ENCODE measurements at places on chromosomes 1 and 21.

GRCh38 chr1:69700770-69701169 lies 133.0 kb downstream of the LRRC7 start:
- DNase-seq: no peak

GRCh38 chr1:10031461-10031860 lies 1.3 kb upstream of the UBE4B start:
- DNase-seq: no peak

DNA sequence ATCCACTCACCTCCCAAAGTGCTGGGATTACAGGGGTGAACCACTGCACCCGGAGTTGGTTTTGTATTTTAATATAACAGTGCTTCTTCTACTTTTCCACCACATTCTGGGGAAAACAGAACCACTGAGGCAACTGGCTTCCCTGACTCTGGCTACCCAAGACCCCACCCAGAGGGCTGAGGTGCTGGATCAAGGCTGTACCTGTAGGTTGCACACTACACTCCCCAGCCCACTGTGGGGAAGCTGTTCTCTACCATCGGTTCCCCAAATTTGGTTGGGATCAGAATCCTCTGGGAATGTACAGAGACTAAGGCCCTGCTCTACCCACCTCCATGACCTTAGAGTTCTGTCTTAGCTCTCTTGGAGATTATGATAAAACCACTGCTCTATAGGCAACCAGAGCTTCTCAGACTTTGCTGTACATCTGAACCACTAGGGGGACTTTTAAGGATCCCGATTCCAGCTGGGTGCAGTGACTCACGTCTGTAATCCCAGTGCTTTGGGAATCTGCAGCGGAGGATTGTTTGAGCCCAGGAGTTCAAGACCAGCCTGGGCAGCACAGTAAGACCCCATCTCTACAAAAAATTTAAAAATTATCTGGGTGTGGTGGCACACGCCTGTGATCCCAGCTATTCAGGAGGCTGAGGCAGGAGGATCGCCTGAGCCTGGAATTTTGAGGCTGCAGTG lies 51.6 kb downstream of the GNG4 start:
- DNase-seq: no peak

DNA sequence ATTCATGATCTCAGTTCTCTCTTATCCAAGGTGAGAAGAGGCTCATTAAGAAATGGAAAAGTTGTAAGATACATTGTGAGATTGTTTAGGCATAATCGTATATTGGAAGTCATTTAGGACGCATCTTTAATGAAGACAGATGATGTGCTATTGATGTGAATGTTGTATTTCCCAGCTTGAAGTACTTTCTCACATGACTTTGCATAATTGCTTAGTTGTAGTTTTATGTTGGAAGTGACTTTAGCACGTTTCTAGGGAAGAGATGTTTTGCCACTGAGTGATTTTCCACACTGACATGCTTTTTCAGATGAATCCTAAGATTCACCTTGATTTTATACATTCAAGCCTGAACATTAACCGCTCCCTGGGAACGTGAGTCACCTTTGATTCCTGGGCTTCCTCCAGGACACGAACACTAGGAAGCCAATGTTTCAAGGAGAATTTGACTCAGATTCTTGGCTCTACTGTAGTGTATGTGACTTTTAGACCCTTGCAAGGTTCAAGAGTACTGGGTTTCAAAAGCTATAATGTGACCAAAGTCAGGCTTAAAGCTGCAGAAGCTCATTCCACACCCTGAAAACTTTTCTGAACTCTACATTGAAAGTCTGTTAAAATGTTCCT lies 27.9 kb downstream of the ANGEL2 start:
- DNase-seq: no peak

GRCh38 chr21:33993286-33994231 lies 78.0 kb upstream of the ATP5PO start:
- no peak for DNase-seq

- no peak for DNase-seq
Measured at GRCh38 chr1:38783640-38784229, 75.8 kb downstream of the RRAGC start.

- DNase-seq: no peak
Measured at GRCh38 chr1:19476450-19477190, 8.7 kb downstream of the CAPZB start.

- no peak for DNase-seq
Measured at GRCh38 chr1:109937738-109938137, 27.1 kb downstream of the CSF1 start.

- DNase-seq: no peak
Measured at GRCh38 chr1:236908669-236909068, 95.6 kb downstream of the MT1HL1 start.

GRCh38 chr1:221069178-221069903 lies 190.1 kb downstream of the HLX start:
- no peak for DNase-seq

DNA sequence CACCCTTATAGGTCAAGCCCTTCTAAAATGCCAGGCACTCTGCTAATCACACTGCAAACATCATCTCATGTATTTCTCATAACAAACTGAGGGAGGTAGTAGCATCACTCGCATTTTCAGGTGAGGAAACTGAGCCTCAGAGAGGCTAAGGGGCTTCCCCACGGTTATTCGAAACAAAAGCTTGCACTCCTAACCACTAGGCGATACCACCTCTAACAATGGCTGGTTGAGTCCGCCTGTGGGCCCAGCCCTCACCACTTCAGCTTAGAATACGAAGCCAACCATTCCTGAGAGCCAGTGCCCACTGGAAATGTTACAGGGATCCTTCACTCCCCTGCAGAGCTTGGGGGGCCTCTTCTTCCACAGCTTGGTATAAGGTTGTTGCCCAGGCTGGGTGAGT lies 65.3 kb upstream of the TENT5C start:
- no peak for DNase-seq

- peak; percentile 36 for DNase-seq
Measured at GRCh38 chr1:203364094-203364801, 13.3 kb upstream of the FMOD start.

GRCh38 chr1:65985393-65986066 lies 192.8 kb downstream of the PDE4B start:
- no peak for DNase-seq

DNA sequence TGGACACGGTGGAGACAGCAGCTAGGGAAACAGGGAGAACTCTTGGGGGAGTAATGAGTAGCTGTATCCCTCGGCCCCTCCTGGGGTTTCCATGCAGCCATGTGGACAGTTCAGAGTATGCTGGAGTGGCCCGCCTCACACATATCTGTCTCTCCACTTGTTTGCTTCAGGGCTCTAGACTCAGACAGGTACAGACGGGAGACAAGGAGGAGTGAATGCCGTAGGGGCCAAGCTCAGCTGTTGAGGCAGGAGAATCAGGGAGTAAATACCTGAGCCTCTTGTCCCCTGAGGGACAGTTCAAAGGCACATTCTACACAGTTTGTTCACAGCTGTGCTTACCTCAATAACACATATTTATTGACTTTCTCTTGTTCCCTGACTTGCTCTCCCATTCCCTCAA lies 7.7 kb upstream of the PTGFRN start:
- DNase-seq: no peak

DNA sequence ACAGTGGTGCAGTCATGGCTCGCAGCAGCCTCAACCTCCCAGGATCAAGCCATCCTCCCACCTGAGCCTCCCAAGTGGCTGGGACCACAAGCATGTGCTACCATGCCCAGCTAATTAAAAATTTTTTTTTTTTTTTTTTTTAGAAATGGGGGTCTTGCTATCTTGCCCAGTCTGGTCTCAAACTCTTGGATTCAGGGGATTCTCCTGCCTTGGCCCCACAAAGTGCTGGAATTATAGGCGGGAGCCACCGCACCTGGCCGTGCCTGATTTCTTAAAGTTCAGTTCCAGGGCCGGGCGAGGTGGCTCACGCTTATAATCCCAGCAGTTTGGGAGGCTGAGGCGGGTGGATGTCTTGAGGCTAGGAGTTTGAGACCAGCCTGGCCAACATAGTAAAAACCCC lies 6.4 kb downstream of the THAP3 start:
- DNase-seq: no peak

DNA sequence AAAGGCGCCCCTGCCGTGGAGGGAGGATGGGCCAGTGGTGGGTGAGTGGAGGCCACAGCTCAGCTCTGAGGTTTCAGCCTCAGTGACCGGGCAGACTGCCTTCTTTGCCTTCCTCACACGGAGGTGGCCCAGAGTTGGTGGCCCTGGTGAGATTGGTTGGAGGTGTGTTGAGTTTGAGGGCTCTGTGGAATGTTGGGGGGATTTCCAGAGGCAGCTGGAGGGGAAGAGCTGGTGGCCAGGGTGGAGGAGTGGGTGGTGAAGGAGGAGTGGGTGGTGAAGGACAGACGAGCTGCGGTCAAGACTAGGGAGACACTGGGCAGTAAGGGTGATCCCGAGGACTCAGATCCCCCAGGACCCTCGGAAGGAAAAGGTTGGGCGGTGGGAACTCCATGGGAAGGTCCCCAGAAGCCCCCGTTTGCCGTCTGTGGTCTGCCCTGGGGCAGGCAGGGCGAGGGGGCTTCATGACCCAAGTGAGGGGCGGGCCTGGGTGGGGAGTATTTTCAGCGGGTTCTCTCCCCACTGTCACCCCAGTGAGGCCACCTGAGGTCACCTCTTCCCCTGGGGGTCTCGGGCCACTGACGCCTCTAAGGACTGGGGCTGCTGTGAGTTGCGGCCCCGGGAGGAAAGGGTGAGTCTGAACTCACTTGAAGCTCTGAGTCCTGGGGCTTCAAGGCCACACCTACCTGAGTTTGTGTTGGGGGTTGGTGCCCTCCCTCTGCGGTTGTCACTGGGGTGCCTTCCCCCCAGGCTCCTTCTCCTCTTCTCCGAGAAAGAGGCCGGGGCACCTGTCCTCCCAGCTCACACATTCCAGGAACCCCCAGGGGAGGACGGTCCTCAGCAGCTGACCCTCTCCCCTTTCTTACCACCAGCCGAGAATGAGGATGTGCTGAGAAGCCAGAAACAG lies 22.7 kb upstream of the PIK3CD start:
- DNase-seq: no peak

- DNase-seq: peak; percentile 69
Measured at GRCh38 chr1:17551755-17552234, 12.3 kb downstream of the ARHGEF10L start.

- no peak for DNase-seq
Measured at GRCh38 chr1:66570196-66570595, 36.2 kb downstream of the SGIP1 start.

DNA sequence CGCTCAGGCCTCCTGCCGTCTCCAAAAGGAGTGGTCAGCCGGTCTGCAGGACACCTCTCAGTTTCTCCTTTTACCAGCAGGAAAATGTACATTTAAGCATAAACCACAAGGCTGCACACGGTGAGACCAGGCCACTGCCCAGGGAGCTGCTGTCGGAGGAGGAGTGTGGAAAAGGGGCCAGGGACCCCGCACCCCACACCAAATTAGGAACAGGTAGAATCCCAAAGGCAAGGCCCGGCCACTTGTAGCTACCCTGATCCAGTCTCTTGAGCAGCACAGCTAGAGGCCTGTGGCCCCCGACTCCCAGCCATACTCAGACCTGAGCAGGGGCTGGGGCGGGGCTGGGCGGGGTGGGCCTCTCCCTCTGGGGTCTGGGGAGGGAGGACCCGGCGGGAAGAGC lies 78.0 kb downstream of the PIK3CD start:
- DNase-seq: no peak

GRCh38 chr1:3683992-3684391 lies 31.7 kb downstream of the TP73 start:
- DNase-seq: no peak

GRCh38 chr1:93443454-93443853 lies 4.5 kb upstream of the FNBP1L start:
- DNase-seq: no peak

DNA sequence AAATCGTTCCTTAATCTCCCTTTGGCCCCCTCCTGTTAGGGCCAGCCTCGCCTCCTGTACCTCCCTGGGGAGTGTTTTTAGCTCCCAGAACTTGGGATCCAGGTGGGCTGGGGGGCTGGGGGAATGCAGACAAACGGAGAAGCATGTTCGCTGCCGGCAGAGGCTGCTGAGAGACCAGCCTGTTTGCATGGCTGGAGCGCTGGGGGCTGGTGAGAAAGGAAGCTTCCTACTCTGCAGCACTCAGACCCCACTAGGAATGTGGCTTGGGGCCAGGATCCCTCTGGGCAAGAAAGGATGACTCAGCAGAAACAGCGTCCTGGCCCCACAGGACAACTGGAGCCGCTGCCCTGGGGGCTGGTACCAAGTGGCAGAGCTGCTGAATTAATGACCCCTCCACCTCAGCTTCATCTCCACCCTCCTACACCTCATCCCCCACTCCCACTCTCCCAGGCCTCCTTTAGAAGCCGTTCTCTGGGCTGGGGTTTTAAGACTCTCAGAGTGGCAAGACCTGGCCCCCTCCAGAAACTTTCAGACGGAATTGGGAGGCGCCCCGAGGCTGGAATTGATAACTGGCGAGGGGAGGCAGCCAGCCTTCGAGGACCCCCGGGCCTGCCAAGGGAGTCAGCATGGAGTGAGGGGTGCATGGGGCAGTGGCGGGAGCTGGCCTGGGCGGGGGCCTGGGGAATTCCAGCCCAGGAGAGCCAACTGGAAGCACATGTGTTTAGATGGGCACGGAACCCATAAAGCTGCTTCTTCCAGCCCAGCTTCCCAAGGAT lies 28.5 kb upstream of the EPS8L3 start:
- peak; percentile 62 for DNase-seq

DNA sequence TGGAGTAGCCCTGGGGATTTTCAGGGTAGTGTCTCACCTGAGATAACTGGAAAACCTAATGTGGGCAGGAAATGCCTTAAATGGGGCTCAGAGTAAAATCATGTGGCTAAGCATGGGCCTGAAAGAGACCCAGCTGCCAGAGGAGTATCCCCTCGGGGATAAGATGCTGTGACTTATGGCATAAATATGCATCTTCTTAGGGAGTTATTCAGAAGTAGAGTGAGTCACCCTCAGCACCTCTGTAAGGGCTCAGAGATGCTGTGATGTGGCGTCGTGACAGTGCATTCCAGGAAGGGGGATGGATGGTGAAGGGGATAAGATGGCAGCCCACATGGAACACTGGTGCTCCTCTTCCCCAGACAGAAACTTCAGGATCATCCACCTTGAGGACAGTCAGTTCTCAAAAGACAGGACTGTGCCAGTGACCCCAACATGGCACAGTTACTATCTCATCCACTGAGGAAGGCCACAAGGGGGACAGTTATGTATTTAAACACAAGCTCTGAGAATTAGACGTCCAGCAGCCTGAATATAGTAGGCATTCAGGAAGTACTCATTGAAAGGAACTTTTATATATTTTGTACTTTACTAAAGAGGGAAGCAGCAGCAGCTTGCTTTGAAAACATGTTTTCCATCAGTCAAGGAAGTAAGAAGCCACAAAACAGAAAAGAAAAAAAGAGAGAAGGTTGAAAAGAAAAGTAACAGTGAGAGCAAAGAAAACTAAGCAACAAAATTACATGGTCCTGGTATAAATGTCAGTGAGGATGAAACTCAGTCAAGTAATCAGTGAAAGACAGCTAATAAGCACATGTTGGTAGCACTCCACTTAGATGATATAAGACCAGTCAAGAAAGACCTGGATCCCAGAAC lies 8.3 kb downstream of the IL24 start:
- DNase-seq: no peak

GRCh38 chr1:32274646-32275340 lies 17.1 kb upstream of the HDAC1 start:
- DNase-seq: no peak

GRCh38 chr1:100746542-100746932 lies 27.0 kb downstream of the VCAM1 start:
- no peak for DNase-seq
